ENCODE measurements at places on chromosomes 11 and 22.

- DNase-seq, result no peak
Measured at GRCh38 chr22:23222793-23223568, 42.7 kb downstream of the BCR start.

- no peak for DNase-seq
Measured at GRCh38 chr11:73963861-73964260, 13.0 kb downstream of the DNAJB13 start.

GRCh38 chr11:69135420-69136363 lies 20.0 kb upstream of the SMIM38 start:
- DNase-seq, result no peak

DNA sequence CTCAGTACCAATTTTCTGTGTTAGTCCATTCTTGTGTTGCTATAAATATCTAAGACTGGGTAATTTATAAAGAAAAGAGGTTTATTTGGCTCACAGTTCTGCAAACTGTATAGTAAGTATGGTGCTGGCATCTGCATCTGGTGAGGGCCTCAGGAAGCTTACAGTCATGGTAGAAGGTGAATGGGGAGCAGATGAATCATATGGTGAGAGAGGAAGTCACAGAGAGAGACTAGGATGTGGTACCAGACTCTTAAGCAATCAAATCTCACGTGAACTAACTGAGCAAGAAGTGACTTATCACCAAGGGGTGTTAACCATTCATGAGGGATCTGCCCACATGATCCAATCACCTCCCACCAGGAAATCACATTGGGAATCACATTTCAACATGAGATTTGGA lies 60.8 kb upstream of the ZBED5 start:
- no peak for DNase-seq

GRCh38 chr22:39518144-39518786 lies 2.1 kb upstream of the ATF4 start:
- DNase-seq, result no peak

- no peak for DNase-seq
Measured at GRCh38 chr22:29541845-29542244, 11.7 kb downstream of the THOC5 start.

DNA sequence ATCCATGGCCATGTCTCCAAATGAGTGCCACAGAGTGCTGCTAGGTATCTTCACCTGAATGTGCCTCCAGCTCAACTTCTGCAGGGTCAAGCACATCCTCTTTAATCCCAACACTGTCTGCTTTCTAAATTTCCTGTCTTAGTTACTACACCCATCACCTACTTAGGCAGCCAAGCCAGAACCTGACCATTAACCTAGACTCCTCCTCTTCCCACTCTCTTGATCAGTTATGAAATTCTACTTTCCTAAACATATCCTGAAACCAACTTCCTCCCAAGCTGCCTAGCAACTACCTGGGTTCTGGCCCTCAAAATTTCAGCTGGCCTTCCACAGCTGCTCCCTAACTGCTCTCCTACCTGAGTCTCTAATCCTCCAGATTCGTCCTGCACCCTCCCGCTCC lies 22.7 kb downstream of the CADM1 start:
- no peak for DNase-seq

DNA sequence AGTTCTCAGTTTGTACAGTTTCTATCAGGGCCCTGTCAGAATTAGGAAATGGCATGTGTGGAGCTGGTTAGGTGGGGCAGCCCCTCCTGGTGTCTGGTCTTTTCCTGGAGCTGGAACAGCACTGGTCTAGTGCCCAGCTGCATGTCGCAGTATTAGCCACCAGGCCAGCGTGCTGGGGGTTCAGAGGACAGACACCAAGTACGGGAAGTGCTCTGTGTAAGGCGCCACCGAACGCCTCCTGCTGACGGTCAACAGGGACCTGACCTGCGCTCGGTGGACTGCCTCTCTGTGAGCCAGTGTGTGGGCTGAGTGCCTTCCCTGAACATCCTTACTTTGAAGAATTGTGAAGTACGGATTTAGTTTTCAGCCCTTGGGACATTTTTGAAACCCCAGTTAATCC lies 33.9 kb downstream of the AP2A2 start:
- DNase-seq, result no peak

GRCh38 chr22:35649636-35650250 lies 1.5 kb downstream of the APOL6 start:
- no peak for DNase-seq

- no peak for DNase-seq
Measured at GRCh38 chr11:76119779-76120178, 86.5 kb downstream of the WNT11 start.

GRCh38 chr11:41058138-41058537 lies 401.3 kb downstream of the LRRC4C start:
- DNase-seq, result no peak

DNA sequence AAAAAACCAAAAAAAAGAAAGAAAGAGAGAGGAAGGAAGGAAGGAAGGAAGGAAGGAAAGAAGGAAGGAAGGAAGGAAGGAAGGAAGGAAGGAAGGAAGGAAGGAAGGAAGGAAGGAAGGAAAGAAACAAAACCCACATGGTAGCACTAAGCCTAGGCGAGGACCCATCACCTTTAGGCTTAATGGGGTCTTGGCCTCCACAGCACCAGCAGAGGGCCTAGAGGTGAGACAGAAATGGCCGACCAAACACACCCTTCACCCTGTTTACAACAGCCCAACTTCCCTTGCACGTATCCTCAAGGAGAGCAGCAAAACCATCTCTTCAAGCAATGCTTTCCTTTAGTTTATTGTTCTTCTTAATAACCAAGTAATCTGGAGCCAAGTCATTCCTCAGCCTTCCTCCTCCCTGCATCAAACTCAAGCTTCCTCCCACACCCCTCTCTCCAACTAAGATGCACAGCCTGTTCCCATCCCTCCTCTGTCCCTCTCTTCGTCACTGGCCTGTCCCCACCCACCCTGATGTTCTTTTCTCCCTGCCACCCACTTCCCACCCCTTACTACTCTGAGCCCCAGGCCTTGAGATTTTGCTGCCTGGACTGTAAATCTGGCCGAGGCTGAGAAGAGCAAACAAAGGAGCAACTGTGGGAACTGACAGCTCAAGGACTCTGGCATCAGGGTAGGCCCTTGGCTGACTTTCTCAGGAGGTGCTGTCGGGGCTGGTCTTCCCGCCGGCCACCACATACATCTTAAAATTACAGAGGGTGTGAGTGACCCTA lies 26.0 kb downstream of the POU2AF1 start:
- no peak for DNase-seq

DNA sequence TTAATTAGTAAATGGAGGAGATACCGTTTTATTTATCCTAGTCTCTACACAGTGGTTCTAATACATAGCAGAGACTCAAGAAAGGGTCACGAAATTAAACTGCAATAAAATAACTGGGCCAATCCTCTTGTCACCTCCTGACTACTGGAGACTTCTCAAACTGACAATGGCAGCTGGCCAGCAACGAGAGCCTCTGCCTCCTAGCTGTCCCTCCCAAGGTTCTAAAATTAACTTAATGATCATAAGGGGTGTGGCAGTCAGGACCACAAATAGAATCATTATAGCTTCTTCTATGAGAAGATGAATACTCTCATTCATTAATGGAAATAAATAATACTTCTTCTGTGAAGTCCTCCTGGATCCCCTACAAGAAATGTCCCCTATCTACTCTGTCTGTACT lies 63.8 kb upstream of the APOA1 start:
- no peak for DNase-seq

- no peak for DNase-seq
Measured at GRCh38 chr11:74636630-74637184, 44.3 kb downstream of the POLD3 start.

DNA sequence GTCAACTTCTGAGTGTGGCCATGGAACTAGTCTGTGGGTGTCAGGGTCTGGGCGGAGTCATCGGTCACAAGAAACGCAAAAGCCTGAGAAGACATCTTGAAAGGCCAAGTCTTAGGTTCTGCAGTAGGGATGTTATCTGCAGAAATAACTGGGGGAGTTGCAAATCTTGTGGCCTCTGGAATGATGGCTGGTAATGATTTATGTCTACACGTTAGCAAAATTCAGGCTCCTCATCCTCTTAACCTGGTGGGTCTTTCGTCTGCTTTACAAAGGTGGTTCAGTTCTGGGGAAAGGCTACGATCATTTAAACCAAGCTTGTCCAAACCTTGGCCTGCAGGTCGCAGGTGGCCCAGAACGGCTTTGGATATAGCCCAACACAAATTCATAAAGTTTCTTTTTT lies 7.4 kb upstream of the CYB5R3 start:
- DNase-seq, result no peak

DNA sequence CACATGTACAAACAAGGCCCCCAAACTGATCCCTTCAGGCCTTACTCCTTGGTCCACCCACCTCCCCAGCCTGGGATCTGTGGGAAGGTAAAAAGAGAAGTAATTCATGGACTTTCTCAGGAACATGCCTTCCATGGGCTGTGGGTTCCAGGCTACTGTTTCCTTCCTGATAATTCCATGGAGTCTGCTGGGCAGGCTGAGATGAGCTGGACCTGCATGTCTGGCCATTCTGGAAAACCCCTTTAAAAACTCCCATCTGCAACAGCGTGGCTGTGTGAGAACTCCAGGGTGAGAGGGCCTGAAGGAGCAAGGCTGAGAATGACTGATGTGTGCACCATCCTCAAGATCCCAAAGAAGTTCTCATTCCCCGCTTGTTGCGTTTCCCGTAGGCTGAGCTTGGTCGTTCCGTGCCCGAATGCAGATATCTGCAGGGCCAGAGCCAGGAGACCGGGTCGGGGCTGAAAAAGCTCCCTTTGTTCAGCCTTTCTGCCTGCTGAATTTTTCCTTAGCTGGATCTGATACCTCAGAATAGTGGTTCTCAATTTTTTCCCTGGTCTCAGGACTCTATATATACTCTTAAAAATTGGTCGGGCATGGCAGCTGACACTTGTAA lies 72.9 kb downstream of the NAT10 start:
- DNase-seq, result no peak

- DNase-seq, result no peak
Measured at GRCh38 chr22:45454275-45454674, 40.8 kb downstream of the RIBC2 start.

- no peak for DNase-seq
Measured at GRCh38 chr11:27388869-27389268, 25.9 kb upstream of the CCDC34 start.

GRCh38 chr11:116406042-116406441 lies 366.7 kb downstream of the BUD13 start:
- DNase-seq, result no peak

- no peak for DNase-seq
Measured at GRCh38 chr22:22903355-22903777, 15.8 kb downstream of the IGLL5 start.

GRCh38 chr11:128289048-128289447 lies 298.3 kb downstream of the ETS1 start:
- DNase-seq, result no peak

GRCh38 chr22:30488121-30488520 lies 16.3 kb upstream of the SEC14L3 start:
- DNase-seq, result no peak

DNA sequence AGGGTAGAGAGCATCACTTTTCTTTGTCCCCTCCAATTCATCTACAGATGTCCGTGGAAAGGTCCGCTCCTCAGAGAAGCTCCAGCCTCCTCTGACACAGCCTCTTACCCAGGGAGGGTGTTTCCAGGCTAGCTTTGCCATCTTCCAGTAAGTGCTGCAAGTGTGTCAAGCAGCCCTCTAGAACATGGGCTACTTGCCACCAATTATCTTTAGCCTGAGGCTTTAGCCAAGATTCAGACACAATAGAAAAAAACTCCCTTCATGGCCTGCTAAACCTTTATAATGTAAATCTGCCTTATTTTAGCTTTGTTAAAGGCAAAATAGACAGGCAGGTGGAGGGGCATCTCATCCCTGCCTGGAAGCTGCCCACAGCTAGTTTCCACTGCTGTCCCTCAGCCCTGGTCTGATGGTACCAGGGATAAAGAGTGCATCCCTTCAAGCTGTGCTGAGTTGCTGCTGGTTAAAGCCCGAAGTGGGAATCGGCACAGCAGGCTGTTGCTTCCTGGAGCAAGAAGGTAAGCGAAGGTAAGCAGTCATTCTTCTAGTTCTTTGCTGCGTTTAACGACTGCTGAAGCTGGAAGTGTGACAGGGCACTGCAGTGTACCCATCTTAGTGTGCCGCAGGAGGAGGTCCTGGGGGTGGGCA lies 190.1 kb upstream of the E2F8 start:
- DNase-seq, result no peak

Measured in NCI-H1092 (cell line).